ENCODE measurements at places on chromosomes 5 and 9.

GRCh38 chr5:167877924-167878323 lies 413.5 kb upstream of the WWC1 start:
- DNase-seq = no peak

GRCh38 chr5:176817841-176818377 lies 7.5 kb downstream of the UNC5A start:
- peak; percentile 12 for DNase-seq

GRCh38 chr9:135073741-135074305 lies 13.6 kb upstream of the OLFM1 start:
- no peak for DNase-seq

DNA sequence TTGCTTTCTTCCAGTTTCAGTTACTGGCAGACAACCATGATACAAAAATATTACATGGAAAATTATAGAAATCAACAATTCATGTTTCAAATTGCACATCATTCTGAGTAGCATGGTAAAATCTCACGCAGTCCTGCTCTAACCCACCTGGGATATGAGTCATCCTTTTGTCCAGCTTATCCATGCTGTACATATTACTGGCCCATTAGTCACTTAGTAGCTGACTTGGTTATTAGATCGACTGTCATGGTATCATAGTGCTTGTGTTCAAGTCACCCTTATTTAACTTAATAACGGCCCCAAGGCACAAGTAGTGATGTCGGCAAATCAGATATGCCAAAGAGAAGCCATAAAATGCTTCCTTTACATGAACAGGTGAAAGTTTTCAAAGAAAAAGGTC lies 41.2 kb downstream of the NADK2 start:
- DNase-seq = no peak

GRCh38 chr5:10539687-10539998 lies 24.2 kb upstream of the ANKRD33B start:
- DNase-seq = no peak

GRCh38 chr9:79692857-79693571 lies 121.2 kb downstream of the TLE4 start:
- no peak for DNase-seq

DNA sequence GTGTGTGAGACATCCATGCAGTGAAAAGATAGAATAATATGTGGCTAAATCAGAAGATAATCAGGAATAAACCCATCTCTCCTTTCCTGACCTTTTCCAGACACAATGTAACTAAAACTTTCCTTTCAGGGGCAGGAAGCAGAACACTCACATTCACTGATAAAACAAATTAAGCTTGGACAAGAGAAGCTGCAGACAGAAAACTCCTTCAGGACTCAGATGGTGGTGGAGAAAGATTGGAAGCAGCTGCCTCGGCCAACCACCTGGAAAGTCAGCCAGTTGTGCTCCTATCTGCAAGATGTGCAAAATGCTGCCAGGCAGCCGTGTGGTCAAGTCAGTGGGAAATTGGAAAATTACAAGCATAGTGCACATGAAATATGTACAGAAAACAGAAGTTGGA lies 26.9 kb downstream of the RASEF start:
- DNase-seq = no peak

DNA sequence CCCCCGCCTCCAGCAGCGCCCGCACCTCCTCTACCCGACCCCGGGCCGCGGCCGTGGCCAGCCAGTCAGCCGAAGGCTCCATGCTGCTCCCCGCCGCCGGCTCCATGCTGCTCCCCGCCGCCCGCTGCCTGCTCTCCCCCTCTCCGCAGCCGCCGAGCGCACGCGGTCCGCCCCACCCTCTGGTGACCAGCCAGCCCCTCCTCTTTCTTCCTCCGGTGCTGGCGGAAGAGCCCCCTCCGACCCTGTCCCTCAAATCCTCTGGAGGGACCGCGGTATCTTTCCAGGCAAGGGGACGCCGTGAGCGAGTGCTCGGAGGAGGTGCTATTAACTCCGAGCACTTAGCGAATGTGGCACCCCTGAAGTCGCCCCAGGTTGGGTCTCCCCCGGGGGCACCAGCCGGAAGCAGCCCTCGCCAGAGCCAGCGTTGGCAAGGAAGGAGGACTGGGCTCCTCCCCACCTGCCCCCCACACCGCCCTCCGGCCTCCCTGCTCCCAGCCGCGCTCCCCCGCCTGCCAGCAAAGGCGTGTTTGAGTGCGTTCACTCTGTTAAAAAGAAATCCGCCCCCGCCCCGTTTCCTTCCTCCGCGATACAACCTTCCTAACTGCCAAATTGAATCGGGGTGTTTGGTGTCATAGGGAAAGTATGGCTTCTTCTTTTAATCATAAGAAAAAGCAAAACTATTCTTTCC lies 19.3 kb downstream of the CDKN2A start:
- DNase-seq = peak; percentile 37

DNA sequence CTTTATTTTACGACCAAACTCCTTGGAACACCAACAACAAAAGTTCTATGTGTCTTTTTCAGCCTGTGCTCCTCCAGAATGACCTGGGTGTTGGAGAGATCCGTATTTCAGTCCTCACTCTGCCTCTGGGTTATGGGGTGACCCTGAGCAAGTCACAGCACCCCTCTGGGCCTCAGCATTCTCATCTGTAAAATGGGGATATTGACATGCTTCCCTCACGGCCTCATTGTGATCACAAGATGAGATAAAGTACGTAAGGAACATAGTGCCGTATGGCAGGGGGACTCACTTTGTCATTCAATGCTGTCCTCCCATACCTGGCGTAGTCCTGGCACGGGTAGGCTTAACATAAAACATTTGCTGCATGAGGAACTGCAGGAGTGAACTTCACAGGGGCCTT lies 123.0 kb upstream of the HAND1 start:
- no peak for DNase-seq

GRCh38 chr5:133977858-133978257 lies 9.4 kb upstream of the C5orf15 start:
- DNase-seq = no peak

- no peak for DNase-seq
These were observed 198.8 kb downstream of the AUH start for GRCh38 chr9:91162784-91163443.

DNA sequence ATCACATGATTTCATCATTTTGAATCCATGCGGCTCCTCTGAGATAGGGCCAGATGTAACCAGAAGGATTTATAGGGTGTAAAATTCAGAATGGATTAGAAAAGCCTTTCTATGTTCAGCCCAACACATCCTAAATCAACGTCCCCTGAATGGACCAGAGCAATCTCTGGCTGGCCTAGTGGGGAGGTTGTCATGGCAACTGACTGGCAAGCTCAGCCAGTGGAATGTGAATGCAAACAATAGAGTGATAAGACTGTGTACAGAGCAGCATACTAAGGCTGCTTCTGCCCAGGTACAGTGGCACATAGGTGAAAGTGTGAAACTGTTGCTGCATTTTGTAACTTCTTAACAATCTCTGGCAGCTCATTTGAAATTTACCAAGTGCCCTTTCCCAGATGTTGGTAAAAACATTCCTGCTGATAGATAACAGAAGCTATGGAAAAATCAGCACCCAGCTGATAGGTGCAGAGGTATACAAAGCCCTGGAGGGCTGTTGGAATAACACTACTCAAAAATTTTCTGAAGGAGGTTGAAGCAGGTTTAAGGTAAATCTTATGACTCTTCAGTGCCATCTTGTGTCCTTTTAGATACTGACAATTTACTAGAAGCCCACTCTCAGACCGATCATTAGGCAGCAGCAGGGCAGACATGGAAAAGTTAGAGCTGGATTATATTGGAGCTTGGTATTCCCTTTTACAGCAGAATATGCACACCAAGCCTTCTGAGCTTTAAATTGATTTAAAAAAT lies 267.2 kb downstream of the RAB3C start:
- DNase-seq = no peak

DNA sequence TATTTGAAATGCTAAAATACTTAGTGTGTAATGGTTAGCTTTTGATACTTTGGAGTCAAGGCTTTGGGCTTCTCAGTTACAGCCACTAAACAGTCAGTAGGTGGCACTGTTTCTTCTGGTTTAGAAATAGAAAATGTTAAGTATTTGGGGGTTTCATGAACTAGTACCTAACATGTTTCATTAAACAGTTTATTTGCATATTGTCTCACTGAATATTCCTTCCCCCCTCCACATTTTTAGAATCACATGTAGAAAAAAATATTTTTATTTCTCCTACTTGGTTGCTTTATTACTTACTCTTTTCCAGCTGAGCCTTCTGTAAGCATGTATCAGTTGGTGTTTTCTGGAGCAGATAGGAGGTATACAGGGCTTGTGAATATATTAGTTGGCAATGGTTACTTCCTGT lies 48.0 kb downstream of the IPO11 start:
- DNase-seq = no peak

GRCh38 chr9:38700695-38701094 lies 19.2 kb downstream of the FAM240B start:
- no peak for DNase-seq

GRCh38 chr9:92173318-92173717 lies 58.1 kb upstream of the SPTLC1 start:
- no peak for DNase-seq

GRCh38 chr5:60415443-60415842 lies 284.5 kb downstream of the DEPDC1B start:
- no peak for DNase-seq

DNA sequence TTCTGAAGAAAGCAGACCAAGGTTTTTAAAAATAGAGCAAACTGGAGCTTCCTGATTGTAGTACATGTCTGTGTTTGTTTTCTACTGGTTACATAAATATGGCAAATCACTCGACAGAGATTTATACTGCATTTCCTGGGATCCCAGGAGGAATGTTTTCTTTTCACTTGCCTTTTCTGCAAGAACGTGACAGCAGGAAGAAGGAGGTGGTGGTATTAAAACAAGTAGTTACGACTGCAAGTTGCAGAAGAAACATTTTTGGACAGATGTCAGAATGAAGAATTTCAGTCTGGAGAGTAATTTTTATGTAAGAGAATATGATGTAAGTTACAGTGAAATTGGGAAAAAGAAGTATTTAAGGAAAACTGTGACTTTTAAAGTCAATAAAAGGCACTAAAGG lies 253.7 kb upstream of the NFIL3 start:
- DNase-seq = no peak

GRCh38 chr9:3087697-3088096 lies 243.8 kb upstream of the PUM3 start:
- no peak for DNase-seq

GRCh38 chr5:79076819-79077218 lies 7.3 kb downstream of the BHMT2 start:
- no peak for DNase-seq

DNA sequence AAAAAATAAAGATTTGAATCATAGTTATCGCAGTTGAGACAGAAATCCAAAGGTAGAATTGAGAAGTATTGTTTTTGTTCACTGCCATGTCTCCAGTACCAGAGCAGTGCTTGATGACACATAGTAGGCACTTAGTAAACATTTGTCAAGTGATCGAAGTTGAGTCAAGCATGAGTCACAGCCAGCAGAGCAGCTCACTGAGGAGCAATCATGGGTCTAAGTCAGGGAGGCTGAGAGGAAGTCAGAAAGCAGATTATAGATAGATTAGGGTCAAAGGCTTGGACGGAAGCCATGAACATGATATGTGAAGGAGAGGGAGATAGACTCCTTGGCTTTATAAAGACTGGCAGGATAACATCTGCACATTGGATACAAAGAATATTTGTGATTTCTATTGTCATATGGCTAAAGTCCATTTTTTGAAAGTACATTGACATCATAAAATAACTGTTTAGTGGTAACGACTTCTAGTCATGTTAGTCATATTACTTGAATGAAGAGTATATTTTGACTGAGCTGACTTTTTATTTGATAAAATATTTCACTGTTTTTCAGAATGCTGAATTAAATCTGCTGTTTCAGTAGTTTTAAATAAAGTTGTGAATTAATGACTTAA lies 168.5 kb downstream of the RAB3C start:
- peak; percentile 8 for DNase-seq

GRCh38 chr9:31023847-31024246 lies 1360.6 kb upstream of the ACO1 start:
- DNase-seq = no peak

- DNase-seq = peak; percentile 63
These were observed 7.6 kb downstream of the ARPC5L start for GRCh38 chr9:124869466-124869985.

DNA sequence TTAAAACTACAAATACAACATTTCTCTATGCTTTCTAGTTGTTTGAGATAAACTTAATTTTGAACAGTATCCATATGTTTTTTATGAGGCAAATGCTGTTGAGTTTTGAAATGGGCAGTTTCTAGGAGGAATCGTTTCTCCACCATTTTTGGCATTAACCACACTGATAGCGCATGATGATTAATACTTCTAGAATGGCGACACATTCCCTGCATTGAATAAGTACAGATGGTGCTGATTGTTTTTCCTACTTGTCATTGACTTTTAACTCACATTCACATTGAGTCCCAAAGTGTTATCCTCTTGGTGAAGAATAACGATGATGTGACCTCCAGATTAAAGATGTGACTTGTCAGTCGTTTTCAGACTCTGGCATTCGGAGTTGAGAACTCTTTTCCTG lies 6.5 kb upstream of the CCDC192 start:
- DNase-seq = no peak

- no peak for DNase-seq
These were observed 276.4 kb downstream of the NR2F1-AS1 start for GRCh38 chr5:93304456-93305250.

GRCh38 chr5:151107738-151108520 lies 27.1 kb upstream of the TNIP1 start:
- no peak for DNase-seq

DNA sequence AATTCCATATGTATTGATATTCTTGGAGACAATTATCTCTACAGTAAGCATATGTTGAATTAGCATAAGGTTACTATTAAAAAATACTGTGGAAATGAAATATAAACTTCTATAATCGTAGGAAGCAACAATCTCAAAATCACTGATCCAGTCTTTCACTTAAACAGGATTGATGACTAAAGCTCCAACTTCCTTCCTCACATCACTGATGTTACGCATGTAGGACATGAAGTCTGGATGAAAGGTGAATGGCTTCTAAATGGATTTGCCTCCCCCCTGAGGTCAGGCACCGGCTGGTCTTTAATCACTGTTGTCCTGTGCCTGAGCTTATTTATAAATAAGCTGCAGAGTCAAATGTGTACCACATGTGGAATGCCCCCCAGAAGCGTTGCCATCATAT lies 157.1 kb upstream of the NFIB start:
- no peak for DNase-seq

DNA sequence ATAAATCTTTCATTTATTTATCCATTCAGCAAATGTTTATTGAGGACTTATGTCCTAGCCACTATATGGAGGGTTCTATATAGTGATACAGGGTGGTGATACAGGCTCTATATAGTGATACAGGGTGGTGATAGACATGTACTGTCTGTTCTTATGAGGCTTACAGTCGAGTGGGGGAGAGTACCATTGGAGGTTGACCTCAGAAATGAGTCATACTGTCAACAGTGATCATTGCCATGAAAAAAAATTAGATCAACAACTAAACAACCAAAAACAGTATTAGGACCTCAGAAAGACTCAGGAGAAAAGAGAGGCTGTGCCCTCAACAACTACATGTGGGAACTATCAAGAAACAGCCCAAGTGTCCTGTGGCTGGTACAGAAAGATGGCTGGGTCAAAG lies 22.0 kb downstream of the PAPPA start:
- DNase-seq = no peak

All from stimulated activated CD4-positive, alpha-beta T cell treated with anti-CD3 and anti-CD28 coated beads, Interleukin-4, amount 100 ng/mL, for 24 hours (primary cell).